Osteoblast (primary cell): ENCODE measurements at places on chromosomes 1 and 21. TPM values are rescaled to one million over a fixed set of nuclear protein-coding genes. Genes with fewer than 3 reads are reported as not detected.
A peak's percentile ranks its signal among the peaks of the same experiment; 100 is the strongest.

- no peak for DNase-seq
Measured at GRCh38 chr1:73813716-73814115, 384.3 kb downstream of the LRRIQ3 start.

- DNase-seq: no peak
Measured at GRCh38 chr1:216531263-216532239, 108.3 kb upstream of the USH2A start.

- peak; percentile 92 for DNase-seq
Measured at GRCh38 chr1:58592522-58593134, 15.6 kb upstream of the TACSTD2 start.

DNA sequence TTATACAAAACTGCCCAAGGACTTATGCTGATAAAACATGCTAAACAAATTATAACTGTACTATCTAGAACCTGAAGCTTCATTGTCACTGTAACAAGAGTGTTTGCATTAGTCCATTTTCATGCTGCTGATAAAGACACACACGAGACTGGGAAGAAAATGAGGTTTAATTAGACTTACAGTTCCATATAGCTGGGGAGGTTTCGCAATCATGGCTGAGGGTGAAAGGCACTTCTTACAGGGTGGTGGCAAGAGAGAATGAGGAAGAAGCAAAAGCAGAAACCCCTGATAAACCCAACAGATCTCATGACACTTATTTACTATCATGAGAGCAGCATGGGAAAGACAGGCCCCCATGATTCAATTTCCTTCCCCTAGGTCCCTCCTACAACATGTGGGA lies 100.4 kb downstream of the SPATA6 start:
- no peak for DNase-seq

The LCE1B gene
- not detected in 2 replicates for total RNA-seq

The IGSF9 gene
- total RNA-seq: under 0.01 TPM in 2 replicates

DNA sequence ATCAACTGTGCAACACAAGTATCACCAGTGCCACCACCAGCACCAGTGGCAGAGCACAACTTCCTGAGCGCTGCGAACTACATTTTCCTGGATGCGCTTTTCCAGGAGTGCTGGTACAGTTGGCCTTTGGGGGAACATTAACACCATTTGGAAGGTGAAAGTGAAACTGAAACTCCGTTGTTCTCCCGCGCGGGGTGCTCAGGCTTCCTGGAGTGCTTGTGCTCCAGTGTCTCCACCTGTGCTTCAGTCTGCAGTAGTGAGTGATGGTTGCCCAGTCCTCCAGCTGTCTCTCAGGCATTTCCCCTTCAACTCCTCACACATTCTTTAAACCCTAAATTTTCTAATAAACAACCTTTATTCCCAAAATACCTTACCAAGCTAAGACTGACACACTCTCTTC lies 187.8 kb downstream of the LRRIQ3 start:
- DNase-seq: no peak

- DNase-seq: no peak
Measured at GRCh38 chr1:85146972-85147359, 53.9 kb downstream of the SYDE2 start.

GRCh38 chr1:115413621-115414020 lies 75.6 kb upstream of the NGF start:
- DNase-seq: no peak

The GUCA2B gene
- total RNA-seq: not detected in 2 replicates

The AVPR1B gene
- total RNA-seq: not detected in 2 replicates

The FAM110D gene
- not detected in 2 replicates for total RNA-seq

DNA sequence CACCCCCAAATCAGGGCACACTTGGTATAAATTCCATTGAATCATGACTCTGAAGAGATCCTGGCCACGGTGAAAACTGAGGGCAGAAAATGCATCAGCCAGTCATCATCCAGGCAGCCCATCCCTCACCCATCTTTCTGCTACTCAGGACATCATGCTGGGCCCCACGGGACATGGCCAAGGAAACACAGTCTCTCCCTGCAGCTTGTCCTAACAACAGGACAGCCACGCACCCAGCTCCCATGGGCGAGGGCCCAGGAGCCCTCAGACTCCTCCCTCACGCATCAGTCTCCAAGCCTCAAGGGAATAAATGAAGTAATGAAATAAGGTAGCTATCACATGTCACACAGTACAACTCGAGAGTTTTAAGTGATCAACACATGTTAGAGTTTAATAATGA lies 37.8 kb downstream of the ELK4 start:
- peak; percentile 10 for DNase-seq

DNA sequence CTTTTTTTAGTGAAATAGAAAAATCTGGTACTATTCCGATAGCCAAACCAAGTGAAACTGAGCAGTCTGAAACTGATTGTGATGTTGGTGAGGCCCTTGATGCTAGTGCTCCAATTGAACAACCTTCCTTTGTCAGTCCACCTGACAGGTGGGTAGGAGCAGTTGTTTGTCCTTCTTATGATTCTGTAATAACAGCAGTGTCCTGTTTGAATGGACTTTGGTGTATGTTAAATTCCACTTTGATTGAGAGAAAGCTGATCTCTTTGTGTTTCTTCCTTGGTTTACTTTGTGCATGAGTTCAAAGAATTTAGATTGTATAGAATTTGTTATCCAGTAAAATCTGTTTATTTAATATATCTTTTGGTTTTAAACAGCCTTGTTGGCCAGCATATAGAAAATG lies 24.3 kb downstream of the SUCO start:
- DNase-seq: no peak

The NRAS gene
- 62.2 and 67.0 TPM in 2 replicates for total RNA-seq

The MSH4 gene
- under 0.01 and 0.29 TPM in 2 replicates for total RNA-seq

GRCh38 chr1:119981986-119982815 lies 85.9 kb upstream of the ADAM30 start:
- no peak for DNase-seq
